Activated CD4-positive, alpha-beta T cell treated with anti-CD3 and anti-CD28 coated beads for 48 hours (primary cell): ENCODE measurements at places on chromosomes 4 and X.
A peak's percentile ranks its signal among the peaks of the same experiment; 100 is the strongest.

DNA sequence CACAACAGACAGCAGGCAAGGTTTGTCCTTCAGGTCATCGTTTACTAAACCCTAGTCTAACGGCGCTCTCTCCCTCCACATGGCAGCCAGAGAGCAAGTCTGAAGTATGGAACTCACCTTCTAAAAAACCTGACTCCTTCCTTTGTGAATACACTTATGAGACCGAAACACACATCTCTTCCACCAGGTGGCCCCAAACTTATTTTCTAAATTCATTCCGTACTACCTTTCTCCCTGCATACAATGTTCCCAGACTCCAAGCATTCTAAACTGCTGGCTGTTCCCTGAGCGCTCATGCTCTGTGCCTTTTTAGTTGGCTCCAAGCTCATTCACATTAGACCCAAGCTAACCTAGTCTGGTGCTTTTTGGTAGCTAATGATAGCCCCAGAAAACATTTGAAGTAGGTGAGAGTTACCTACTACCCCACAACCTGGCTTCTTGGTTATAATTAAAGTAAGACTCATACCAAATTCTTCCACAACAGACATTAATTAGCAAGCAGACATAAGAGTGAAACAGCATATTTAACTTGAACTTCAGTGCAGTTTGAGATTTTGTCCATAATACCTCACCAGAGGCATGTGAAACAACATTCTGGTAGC is 67.6 kb upstream of the DCLK2 start:
- no peak for DNase-seq

DNA sequence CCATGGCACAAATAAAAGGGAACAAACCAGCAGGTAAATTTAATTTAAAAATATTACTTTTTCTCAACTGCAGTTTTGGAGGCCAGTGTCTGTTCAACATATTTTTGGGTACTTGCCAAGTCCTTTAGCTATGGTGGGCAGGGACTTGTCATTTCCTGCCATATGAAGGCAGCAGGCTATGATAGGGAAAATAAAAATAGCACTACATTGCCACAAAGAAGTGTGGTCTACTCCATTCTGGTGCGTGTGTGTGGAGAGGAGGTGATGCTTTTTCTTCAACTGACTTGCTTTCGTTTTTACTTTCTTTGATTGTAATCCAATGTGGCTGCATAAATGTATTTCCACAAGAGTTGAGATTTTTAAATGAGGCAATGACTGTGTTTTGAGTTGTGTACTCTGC is 17.2 kb downstream of the GPR174 start:
- DNase-seq, result peak; percentile 36

- DNase-seq, result no peak
These were observed 1.2 kb downstream of the TADA2B start for GRCh38 chr4:7044137-7044930.

DNA sequence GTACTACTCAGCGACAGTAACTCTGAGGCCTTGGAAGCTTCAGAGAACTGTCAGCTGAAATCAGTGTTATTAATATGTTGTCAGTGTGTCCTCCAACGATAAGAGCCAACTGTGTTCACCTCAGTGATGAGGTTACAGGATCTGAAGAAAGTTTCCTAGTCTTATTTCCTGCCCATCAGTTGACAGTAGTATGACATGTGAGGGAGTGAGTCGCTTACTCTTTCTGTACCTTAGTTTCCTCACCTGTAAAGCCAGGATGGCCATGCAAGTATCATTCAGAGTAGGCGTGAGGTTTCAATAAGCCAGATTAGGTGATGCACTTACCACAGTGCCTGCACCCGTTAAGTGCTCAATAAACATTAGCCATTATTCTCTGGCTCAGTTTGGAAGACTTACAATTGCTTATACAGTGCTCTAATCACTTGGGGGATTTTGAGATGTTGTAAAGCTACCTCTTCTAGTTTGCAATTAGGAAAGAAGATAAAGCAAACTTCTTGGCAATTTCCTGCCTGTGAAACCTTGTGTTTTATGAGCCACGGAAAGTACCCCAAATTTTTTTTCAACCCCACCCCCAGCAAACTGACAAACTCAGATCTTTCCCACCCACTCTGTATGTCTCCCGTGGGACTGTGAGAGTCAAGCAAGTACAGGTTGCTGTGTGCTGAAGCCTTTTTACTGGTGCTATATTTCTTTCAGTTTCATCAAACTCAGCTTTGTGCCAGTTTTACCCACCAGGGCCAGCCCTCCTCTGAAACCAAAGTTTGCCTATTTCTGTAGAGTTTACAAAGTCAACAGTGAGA is 62.2 kb downstream of the ANXA3 start:
- no peak for DNase-seq

DNA sequence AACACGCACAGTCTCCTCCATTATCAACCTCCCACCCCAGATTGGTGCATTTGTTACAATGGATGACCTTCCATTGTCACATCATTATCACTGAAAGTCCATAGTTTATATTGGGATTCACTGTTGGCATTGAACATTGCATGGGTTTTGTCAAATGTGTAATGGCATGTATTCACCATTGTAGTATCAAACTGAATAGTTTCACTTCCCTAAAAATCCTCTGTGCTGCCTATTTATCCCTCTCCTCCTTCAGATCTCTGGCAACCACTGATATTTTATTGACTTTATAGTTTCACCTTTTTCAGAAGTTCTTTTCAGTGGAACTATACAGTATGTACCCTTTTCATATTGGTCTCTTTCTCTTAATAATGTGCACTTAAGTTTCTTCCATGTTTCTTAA is 1565.4 kb downstream of the PCDH18 start:
- no peak for DNase-seq
